ENCODE measurements at places on chromosomes 2 and 18.

- DNase-seq = no peak
Measured at GRCh38 chr18:65146482-65147021, 604.3 kb upstream of the CDH7 start.

- no peak for DNase-seq
Measured at GRCh38 chr2:215949991-215950404, 63.4 kb downstream of the MREG start.

- DNase-seq = no peak
Measured at GRCh38 chr2:101219246-101219645, 33.4 kb upstream of the CNOT11 start.

DNA sequence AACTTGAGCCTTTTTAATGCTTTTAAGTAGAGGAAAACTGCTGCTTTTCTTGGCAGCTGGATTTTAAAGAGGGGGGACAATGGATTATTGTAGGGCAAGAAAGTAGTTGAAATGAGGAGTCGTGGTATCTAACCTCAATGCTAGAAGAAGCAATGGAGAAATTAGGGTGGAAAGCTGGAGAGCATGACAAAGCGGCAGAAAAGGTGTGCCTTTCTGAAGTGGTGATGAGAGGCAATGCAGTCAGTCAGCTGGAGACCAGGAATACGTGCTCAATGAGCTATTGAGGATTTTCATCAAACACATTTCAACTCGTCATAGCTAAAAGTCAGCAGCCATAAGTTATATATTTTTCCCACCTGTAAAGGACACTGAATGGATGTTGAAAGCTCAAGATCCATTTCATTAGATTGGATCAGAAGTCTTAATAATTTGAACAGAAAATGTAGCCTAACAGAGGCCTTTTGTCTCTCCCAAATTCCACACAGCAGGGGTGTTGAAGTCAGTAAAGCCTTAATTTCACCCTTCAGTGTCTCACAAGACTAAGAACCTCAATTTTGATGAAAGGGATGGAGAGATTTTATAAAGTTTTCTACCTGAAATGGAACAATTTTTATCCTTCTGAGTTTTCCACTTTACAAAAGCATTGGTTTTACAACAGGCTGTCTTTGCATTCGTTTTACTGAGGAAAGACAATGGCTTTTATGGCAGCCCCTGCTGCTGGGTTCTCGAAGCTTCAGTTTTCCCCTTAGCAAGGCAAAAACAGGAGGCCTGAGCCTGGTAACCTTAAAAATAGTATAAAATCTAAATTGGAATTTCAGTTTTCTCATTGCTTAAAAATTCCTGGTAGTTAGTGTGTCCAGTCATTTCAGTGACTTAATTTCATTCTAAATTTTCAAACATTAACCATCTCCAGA is 131.1 kb downstream of the CCDC102B start:
- no peak for DNase-seq

- DNase-seq = no peak
Measured at GRCh38 chr2:38512211-38512610, 90.5 kb downstream of the HNRNPLL start.

DNA sequence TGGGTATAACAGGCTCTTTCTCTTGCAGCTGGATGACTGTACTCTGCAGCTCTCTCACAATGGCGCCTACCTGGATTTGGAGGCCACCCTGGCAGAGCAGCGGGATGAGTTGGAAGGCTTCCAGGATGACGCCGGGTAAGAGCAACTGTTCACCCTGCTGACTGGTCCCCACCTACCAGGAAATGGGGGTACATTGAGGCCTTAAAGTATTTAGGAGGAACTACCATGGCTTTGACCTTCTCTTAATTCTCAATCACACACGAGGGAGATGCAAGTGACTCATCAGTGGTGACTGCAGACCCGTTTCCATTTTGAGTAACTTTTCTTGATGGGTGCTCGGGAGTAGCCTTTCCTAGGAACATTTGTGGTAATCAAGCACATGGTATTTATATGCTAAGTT is 58.0 kb downstream of the FHOD3 start:
- DNase-seq = no peak

DNA sequence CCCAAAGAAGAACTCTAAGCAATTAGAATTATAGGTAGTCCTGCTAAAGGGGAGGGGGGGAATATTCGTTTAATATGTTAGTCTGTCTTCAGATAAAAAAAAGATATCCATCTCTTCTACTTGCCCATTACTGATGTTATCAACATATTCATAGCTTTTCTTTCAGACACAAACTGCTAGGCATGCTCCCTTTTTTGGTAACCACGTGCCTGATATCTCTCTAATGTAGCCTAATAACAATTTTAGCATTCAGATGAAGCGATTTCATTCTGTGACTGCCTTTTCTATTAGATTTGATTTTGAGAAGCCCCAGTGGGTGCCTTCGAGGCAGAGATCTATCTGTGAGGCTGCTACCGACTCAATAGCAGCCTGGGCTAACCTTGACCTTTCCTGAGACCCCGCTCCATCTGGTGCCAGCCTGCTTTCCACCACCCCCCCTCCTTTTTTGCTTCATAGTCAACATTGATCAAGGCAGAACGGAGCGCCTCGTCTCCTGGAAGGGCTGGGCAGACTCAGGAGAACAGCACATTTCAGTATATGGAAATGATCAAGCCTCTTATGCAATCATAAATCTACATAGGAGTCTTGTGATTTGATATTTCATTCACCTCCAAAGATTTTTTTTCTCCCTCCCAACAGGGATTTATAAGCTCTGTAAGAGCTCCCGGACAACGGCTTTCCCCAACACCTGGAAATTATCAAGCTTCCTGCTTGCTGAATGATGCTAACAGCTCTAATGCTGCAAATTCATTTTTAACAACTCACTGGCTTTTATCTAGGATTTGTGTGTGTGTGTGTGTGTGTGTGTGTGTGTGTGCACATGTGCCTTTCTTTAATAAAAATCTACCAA is 14.7 kb upstream of the BCL11A start:
- DNase-seq = no peak

- DNase-seq = no peak
Measured at GRCh38 chr2:130836501-130837174, at the start of gene ARHGEF4. ARHGEF4 (plus strand) TSS chr2:130836914; CDS start chr2:130836954, 40 bp downstream.

DNA sequence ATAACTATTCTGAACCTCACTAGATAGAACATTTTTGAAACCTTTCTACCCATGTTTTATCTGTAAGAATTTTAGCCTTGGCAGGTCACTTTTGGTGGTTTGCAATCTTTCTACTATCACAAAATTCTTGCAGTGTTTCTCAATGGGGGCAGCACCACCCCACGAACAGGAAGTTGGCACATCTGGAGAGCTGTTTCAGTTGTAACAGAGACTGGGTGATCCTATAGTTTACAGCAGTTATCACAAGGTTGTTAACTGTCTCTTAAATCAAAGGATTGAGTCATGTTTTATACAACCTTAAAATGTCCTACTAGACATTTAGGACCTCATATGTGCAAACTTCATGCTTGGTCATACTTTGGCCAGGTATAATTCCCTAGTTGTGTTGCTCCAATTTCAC is 829.2 kb downstream of the ERBB4 start:
- DNase-seq = no peak

DNA sequence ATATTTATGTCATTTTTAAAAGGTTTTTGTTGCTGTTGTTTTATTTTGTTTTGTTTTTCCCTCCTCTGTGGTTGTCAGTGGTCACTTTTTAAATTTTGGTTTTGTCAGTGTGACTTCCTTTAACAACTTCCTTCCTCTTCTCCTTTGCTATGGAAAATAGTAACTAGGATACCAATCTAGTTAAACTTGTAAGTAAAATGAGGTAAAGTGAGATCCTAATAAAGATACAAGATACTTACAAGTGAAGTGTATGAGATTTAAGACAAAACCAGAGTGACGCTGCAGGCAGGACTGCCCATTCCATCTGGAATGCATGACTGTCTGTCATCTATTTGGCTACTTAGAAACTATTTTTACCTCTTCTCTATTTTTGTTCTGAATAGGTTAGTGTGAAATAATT is 30.6 kb upstream of the CREB1 start:
- DNase-seq = no peak

- DNase-seq = no peak
Measured at GRCh38 chr2:239158641-239159475, 242.0 kb downstream of the HDAC4 start.

- DNase-seq = no peak
Measured at GRCh38 chr18:13318731-13319501, 100.4 kb downstream of the LDLRAD4 start.

DNA sequence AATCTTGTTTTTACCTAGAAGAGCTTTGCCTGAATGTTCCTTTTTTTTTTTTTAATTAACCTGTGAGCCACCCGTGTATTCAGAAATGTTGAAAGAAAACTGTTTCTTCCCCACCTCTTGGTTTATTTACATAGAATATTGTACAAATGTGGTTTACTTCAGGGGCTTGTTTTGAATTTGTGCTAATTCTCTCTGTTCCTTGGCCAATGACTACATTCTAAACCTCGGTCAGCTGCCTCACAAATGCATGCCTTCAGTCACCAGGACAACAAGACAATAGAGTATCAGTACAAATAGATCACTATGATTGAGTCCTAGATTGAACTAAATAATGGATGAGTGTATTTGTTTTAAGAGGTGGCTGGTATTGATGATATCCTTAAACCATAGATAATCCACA is 36.0 kb downstream of the AGFG1 start:
- no peak for DNase-seq

- no peak for DNase-seq
Measured at GRCh38 chr18:7668392-7668791, 101.3 kb downstream of the PTPRM start.

- DNase-seq = peak; percentile 7
Measured at GRCh38 chr18:71398531-71398930, 1109.7 kb downstream of the SOCS6 start.

GRCh38 chr2:177243476-177243875 is 21.1 kb downstream of the NFE2L2 start:
- DNase-seq = no peak

DNA sequence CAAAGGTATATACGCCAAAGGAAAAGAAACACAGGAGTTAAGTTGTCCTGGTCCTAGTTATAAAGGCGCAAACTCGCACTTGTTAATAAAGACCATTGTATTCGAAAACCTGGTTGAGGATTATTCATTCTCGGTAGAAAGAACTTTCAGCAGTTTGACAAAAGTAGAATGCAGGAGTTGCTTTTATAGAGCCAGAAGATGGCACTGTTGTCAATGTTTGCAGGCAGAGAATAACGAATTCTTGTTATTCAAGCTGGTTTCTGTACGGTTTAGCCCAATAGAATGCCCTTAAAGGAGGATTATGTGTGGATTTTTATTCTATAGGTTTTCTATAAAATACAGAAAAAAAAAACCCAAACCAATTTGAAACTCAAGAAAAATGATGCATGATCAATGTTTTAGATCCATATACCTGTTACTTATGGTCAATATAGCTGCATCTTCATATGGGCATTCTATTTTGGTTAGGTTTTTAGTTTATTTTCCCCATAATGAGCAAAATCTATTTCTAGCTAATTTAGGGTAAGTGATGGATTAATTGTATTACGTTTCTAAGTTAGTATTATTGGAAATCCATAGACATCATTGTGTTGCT is 510.3 kb downstream of the PLCL1 start:
- DNase-seq = peak; percentile 64

GRCh38 chr2:95309599-95309998 is 12.5 kb downstream of the KCNIP3 start:
- DNase-seq = no peak

DNA sequence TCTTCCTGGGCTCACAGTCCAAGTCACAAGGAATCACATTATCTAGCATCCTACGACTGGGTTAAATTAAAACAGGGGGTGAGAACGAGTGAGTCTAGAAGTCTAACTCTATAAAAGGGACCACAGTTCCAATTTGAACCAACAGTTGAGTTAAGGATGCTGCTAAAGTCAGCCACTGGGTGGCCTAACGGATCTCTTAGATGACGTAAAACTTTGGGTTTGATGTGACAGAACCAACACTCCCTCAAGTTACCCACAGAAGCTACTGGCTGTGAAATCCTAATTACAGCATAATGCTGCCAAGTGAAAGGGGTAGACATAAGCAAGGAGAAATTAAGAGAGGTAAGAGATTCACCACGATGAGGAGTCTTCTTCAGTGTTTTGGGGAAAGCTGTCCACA is 32.7 kb upstream of the RUFY4 start:
- no peak for DNase-seq

DNA sequence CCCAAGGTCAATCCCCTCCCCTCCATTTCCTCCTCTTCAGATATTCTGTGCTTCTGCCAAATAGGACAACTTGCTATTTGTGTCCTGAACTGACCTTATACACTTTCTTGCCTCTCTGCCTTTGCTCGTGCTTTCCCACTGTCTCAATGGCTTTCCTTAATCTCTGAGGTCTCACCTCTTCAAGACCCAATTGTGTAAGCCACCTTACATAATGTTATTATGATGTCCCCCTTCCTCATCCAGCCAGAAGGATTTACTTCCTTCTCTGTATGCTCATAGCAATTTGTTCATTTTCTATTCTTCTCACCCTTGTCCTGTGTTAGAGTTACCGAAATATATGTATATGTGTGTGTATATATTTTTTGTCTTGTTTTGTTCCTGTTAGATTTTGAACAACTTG is 26.9 kb upstream of the DARS1 start:
- DNase-seq = no peak
